ENCODE measurements at places on chromosomes 7 and 10.

DNA sequence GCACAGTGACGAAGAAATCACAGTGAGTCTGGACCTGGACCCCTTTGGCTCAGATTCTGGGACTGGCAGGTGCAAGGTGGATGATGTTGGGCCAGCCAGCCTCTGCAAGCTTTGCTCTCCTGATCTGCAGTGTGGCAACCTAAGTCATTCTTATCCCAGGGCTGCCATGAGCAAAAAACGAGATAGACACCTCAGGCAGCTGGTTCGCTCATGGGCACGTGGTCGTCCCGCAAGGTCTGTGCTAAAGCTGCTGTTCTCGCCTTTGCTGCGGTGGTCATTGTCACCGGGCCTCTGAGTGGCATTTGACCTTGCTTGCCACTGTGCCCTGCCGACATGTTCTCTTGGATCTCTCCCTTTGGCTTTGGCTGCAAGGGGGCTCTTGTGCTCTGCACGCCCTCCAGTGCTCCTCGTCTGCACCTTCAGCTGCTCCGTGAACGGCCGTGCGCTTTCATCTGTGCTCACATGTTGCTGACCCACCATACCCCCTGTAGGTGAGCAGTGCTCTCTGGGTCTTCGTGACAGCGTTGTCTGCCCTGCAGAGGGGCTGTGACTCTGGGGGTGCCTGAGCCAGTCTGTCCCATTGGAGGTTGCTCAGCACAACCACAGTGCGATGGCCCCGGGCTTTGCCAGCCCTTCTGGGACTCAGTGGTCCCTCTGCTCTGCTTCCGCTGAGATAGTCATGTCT lies 317.0 kb downstream of the GLRX3 start:
- no peak for DNase-seq

GRCh38 chr10:69007260-69007659 lies 18.7 kb downstream of the KIFBP start:
- no peak for DNase-seq

DNA sequence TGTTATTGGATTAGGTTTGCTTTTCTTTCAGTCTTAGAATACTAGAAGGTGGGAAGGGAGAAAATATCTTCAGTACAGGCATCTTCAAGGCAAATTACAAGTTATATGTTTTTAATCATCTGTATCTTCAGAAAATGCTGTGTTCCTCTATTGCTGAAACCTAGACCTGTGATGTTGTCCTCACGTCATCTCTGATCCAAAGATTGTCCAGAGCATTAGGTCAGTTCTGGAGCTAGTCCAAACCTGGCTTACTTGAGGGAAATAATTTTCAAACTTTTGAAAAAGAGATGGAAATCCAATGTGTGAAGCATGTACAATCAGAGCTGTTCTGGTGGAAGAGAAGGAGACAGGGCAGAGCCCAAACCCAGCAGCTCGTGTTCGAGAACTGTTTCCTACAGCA lies 217.3 kb downstream of the ZEB1 start:
- no peak for DNase-seq

GRCh38 chr10:103759100-103759781 lies 96.1 kb downstream of the SH3PXD2A start:
- no peak for DNase-seq

DNA sequence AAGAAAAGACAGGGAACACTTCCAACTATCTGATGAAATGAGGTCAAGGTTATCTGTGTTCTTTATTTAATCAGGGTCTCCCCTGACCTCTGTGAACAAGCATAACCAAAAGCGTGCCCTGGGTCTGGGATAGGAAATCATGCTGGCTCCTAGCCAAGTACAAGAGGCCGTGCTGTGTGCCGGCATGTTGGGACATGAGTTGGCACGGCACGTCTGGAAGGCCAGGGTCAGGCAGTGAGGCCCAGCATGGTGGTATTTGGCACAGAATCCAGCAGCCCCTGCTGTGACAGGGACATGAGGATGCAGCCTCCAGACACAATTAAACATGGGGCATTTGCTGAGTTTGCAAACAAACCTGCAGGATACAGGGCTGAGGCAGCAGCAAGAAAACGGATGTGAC lies 320.4 kb downstream of the PLXNA4 start:
- DNase-seq: peak; percentile 58

DNA sequence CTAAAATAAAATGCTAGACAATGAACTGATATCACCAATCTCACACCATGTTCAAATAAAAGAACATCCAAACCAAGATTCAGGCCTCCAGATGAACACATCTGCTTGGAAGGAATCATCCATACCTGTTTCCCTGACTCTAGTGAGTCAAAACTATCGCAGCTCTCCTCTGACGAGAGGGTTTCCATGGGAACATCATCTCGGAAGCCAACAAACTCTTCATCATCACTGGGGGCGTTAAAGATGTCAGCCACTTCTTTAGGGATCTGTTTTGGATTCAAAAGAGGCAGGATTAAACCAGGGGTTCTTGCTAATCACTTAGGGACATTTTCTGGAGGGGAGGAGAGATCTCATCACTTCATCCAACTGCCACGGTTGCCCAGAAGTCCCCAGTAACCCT lies 29.1 kb downstream of the CDCA7L start:
- DNase-seq: no peak

- DNase-seq: no peak
Observed at GRCh38 chr7:121269798-121270197, 59.0 kb upstream of the WNT16 start.

DNA sequence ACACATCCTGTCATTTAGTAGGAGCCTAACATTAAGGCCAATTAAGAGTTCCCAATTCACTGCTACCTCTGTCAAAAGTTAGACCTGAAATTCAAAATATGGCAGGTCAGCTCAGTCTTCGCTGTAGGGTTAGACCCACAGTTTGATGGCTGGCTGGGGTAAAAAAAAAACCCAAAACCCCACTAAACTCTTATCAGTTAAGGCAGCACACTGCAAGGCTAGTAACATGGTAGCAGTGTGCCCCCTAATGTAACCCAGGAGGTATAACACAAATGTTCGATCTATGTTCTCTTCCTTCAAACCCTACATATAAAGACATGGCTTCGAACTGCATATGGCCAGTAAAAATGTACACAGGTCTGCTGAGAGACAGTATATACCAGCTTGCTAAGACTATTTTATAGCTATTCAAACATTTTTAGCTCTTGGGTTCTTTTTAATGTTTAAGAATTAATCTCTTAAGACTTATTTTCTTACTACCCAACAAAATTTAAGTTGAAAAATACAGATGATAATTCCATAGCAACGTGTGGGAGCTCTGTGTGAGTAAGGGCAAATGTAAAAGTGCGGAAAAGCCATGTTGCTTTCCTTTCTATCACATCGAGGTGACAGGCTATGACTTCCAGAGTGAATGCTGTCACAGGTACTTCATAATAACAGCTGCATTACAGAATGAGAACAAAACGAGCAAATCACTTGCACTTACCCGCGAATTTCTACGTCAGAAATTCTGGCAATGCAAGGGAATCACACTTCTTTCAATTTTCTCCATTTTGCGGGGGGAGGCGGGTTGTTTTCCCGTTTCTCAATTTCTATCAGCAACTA lies 168.4 kb upstream of the IMMP2L start:
- peak; percentile 70 for DNase-seq

- no peak for DNase-seq
Observed at GRCh38 chr7:24978843-24979469, 1.0 kb downstream of the OSBPL3 start.

GRCh38 chr7:1758028-1758858 lies 88.2 kb downstream of the ELFN1 start:
- DNase-seq: no peak

DNA sequence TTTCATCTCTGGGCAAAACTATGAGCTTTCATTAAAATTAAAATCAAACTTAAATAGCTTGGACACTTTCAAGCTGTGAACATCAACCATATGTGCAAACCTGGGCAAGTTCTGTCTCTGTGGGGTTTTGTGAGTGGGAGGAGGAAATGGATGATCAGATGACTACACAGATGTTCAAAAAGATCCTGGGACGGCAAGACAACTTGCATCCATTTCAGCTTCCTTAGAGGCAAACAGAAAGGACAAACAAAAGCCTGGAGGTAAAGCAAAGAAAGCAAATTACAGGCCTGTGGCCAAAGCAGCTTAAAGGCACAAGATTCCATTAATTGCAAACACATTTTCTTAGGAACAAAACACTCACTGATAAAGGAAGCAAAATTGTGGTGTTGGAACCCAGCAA lies 222.2 kb downstream of the NEBL start:
- no peak for DNase-seq

DNA sequence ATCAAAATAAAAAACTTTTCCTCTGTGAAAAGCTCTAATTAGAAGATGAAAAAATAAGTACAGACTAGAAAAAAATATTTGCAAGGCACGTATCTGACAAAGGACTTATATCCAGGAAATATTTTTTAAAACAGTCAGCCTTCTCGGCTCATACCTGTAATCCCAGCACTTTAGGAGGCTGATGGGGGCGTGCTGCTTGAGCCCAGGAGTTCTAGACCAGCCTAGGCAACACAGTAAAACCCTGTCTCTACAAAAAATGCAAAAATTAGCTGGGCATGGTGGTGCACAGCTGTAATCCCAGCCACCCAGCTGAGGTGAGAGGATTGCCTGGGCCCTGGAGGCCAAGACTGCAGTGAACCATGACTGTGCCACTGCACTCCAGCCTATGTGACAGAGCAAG lies 542.8 kb downstream of the PARD3 start:
- no peak for DNase-seq

- no peak for DNase-seq
Observed at GRCh38 chr7:20917603-20918002, 130.9 kb upstream of the SP8 start.

- DNase-seq: no peak
Observed at GRCh38 chr7:148701414-148701813, 2.7 kb downstream of the CUL1 start.

- no peak for DNase-seq
Observed at GRCh38 chr7:27239387-27240014, 3.1 kb upstream of the EVX1 start.
